ENCODE measurements at places on chromosomes 13 and 19.

DNA sequence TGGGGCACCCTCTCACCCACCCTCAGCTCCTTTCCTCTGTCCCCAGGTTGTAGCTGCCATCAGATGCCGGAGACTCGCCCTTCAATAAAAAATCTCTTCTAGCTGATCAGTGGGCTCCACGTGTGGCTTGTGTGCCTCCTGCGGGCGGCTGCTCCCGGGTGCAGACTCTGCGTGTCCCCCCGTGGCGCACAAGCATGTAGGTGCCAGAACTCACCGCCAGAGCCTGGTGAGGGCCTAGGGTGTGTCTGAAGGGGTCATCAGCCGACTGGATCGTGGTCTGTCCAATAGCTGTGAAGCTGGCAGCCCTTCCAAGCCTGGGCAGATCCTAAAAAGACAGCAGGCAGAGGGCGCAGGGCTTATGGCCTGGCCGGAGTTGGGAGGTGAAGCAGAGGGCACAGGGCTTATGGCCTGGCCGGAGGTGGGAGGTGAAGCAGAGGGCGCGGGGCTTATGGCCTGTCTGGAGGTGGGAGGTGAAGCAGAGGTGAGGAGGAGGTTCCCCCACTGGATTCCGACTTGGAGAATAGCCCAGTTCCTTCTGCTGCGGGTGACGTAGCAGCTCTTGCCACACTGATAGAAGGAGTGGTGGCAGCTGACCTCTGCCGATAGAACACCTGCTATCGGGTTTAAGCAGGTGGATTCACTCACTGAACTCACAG lies 11.7 kb downstream of the NOP53 start:
- no peak for DNase-seq

- DNase-seq, result no peak
Measured at GRCh38 chr13:40271931-40272775, 394.3 kb downstream of the FOXO1 start.

DNA sequence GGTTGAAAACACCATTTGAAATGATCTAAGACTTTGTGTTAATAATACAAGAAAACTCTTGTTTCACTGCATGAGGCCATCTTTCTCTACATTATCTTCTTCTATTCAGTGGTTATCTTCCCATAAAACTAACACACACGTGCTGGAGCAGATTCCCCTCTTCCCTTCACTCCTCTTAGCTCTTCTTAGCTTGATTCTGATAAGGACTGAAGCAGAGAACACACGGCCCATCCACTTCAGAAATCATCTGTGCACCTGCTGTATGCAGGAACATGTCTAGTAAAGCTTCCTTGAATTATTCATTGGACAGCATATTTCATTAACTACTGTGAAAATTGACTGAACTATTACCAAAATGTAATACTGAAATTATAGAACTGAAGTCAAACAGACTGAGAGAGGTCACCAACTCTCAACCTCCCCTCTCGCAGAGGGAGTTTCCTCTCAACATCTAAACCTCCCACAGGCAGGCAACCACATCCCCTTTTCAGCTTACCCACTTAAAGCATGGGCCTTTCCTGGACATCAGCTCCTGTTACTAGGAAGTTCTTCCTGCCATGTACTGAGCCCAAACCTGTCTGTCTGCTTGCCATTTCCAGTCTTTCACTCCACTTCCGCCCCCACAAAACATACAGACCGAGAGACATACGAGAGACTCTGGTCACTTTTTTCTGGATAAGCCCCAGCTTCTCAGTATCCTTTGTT lies 113.9 kb downstream of the CRYL1 start:
- peak; percentile 42 for DNase-seq

DNA sequence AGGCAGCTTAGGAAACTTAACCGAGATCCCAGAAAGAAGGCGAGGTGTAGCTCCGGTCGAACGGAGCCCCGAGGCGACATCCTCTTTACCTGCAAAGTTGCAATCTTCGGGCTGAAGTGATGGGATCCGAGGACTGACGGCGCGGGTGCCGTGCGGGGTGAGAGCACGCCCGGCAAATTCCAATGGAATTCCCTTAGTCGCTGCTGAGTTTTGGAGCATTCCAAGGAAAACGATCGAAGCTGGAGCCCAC lies 141 bp downstream of the TRPC4 start:
- DNase-seq, result no peak

DNA sequence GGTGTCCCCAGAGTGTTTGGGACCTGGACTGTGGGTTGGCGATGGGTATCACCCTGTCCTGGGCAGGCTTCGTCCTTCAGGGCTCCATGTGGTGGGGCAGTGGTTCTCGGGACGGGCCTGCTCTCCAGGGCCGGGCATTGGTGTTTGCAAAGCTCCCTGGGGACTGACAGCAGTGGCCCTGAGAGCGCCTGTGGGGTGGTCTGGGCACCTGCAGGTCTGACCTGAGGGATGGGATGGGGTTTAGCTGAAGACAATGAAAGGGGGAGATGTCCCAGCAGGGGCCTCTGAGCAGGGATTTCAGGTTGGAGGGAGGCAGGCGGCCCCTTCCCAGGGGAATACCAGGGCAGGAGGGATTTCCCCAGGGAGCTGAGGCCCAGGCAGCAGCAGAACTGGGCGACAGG lies 68.3 kb upstream of the MCF2L start:
- DNase-seq, result no peak

Data from hematopoietic multipotent progenitor cell treated with erythropoietin and hydrocortisone succinate and interleukin-3 and kit ligand, for 8 days (in vitro differentiated cells).